ENCODE measurements at places on chromosomes 12 and 14.

GRCh38 chr12:93032758-93033157, 103.7 kb upstream of the EEA1 start:
- DNase-seq: no peak

- no peak for DNase-seq
These were observed 5.8 kb downstream of the PPP1R12A start for GRCh38 chr12:79929065-79929464.

GRCh38 chr12:132106921-132107320, 37.2 kb downstream of the DDX51 start:
- no peak for DNase-seq

- DNase-seq: peak; percentile 80
These were observed 19.0 kb downstream of the SSH1 start for GRCh38 chr12:108838194-108839017.

DNA sequence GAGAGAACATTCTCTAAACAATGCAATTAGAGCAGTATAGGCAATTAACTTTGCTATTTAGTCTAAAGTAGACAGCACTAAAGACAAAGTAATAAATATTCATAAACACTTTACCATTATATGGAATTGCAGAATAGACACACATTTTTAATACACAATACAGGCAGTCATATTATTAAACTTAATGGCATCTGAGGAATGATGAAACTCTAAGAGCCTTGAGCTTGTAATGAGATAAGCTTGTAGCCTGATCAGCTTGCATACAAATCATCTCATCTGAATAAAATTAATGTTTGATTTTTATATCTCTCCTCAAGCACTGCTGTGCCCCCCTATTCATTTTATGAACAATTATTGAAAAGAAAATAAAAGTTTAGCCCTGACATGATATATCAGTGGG, 107.6 kb downstream of the MGAT4C start:
- no peak for DNase-seq

DNA sequence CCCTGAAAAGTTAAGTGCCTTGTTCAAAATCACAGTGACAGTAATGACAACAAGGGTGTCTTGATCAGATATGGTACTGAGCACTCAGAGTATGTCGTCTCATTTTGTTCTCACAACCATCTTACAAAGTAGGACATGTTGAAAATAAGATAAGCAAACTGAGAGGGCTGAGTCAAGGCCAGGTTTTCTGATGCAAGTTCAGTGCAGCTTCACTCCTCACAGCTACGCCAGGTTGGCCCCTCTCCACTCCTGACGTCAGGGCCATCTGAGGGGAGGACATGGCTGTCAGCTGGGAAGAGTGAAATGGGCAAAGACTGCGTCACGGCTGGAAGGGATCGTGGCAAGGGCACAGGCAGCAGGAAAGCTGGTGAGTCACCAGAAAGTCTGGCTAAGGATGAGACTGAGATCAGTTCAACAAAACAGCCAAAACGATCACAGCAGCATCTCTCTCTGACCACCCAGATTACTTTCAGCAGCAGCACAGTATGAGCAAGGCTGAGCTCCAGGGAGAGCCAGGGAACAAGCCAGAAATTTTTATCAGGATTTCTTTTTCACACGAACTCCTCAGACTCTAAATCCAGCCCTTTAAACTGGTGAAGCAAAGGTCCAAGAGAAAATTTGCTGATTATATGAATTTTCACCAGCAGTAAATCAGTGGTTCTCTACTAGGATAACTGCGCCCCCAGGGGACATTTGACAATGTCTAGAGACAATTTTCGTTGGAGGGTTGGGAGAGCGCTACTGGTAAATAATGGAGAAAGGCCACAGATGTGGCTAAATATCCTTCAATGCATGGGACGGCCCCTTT, 297.9 kb upstream of the AMIGO2 start:
- no peak for DNase-seq

GRCh38 chr12:26704684-26705460, 128.1 kb downstream of the ITPR2 start:
- no peak for DNase-seq

DNA sequence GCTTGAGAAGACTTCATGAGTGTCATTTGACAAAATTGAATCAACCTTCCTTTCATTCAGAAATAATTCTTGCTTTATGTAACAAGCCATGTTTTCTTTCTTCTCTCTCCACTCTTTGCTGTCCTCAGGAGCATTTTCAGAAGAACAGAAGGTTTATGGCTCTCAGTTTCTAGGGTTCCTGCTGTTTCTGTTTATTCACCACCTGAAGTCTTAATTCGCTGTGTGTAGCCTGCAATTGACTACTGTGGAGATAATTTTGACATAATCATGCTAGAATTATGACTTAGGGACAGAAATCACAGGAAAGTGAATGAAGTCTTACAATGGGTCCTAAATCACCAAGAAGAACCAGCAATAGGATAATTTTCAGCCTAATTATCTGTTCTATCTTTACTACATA, 7.2 kb upstream of the PLEKHG7 start:
- no peak for DNase-seq

- DNase-seq: no peak
These were observed 13.1 kb downstream of the CFAP54 start for GRCh38 chr12:96502477-96502876.

GRCh38 chr14:90330203-90331196, 1.2 kb downstream of the NRDE2 start:
- no peak for DNase-seq

DNA sequence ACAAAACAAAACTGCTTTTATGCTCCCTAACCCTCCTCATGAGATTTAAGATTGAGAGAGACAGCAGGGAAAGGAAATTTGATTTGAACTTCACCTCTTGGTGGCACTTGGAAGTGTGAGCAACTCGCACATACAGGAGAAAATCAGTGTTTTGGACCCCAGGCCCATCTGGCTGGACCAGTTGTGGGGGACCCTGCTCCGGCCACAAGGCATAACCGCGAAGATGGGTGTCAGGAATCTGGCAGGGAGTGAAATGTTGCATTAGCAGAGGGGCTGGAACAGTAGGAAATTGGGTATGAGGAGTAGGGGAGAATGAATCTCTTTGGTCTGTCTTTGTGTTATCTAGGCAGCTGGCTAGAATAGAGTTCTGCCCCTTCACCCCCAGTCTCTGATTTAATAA, 1.2 kb downstream of the CIROP start:
- no peak for DNase-seq

- no peak for DNase-seq
These were observed 21.1 kb downstream of the NUBPL start for GRCh38 chr14:31582286-31582691.

DNA sequence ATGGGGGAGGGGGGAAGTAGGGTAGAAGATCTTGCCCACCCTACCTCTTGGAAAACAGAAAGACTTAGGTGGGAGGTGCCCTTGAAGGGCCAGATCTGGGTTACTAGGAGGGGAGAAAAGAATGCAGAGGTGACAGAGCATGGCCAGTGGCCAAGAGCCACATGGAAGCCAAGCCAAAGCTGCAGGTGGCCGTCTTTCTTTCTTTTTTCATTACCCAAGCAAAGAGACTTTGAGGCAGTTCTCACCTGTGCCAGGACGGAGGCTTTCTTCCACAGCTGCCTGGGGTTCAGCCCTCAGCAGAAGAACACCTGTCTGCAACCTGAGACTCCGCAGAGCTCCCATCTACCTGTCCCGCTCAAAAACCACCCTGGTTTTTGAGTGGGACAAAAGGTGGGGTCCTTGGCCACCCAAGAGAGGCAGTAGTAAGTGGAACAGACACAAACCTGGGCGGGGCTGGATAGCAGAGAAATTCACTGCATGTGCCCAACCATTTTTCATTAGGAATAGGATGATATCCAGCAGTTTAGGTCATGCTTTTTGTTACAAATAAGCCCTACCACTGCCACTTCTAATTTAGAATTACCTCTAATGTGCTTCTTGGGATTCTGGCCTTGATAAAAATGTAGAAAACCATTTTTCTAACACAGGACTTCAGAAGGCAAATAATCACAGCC, 116.5 kb downstream of the DYRK2 start:
- no peak for DNase-seq

- no peak for DNase-seq
These were observed 585.5 kb downstream of the VRK1 start for GRCh38 chr14:97382616-97383226.

GRCh38 chr12:53431187-53431586, 7.5 kb downstream of the AMHR2 start:
- no peak for DNase-seq

- no peak for DNase-seq
These were observed 365 bp upstream of the ABHD4 start for GRCh38 chr14:22597771-22598098.

- no peak for DNase-seq
These were observed 31.7 kb upstream of the MMP19 start for GRCh38 chr12:55874443-55874842.

DNA sequence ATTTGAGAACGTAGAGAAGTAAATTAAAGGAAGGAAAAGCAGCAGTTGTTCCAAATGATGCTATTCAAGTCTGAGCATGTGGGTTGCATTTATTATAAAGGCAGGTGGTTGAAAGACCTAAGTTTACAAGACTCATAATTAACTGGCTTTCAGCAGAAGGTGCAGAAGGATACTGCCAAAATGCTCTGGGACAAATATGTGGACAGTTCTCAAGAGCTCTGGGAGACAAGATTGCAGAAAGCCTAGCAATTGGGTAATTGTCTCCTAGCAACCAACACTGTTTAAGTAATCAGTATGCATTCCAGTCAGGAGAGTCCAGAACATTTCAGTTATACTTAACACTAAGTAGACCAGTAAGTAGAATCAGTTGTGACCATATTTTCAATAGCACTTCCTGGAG, 131.5 kb downstream of the GPR135 start:
- DNase-seq: no peak

- no peak for DNase-seq
These were observed 241.6 kb downstream of the BCAT1 start for GRCh38 chr12:24707334-24707733.

DNA sequence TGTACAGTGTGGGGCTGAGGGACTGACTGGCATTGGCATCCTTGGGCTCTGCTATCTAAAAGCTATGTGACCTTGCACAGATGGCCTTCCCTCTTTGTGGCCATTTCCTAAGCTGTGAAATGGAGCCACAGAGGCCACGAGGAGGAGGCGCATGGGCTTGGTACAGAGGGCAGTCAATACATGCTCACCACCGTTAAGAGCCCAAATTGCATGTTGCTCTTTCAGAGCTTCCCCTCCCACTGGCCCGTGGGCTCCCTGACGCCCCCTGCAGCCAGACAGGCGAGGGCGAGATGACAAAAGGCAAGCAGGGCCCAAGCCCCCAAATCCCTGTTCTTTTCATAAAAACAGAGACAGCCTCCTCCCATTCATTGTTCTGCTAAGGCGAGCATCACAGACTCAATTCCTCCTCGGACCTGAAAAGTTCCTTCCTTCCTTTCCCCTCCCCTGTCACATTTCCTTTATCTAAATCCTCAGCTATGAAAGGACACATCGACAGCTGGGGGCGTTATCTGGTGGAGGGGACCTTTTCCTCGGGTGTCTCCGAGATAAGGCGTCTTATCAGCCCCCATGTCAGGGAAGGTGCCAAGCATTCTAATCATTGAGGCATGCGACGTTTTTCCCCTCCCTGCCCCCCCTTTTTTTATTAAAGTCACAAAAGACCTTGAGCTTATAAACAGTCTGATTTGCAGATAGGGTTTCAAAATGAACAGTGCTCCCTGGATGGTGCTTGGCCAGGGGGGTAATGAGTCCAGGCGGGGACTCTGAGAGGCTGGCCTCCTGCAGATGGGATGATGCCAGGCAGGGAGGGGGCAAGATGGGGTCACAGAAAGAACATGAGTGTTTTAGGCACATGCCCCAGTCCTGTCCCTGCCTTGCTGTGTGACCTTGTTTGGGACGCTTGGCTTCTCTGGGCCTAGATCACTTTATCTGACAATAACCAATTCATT, 26.4 kb downstream of the FAM222A start:
- no peak for DNase-seq

- DNase-seq: no peak
These were observed 122.0 kb upstream of the DHRS4 start for GRCh38 chr14:23831596-23831995.

DNA sequence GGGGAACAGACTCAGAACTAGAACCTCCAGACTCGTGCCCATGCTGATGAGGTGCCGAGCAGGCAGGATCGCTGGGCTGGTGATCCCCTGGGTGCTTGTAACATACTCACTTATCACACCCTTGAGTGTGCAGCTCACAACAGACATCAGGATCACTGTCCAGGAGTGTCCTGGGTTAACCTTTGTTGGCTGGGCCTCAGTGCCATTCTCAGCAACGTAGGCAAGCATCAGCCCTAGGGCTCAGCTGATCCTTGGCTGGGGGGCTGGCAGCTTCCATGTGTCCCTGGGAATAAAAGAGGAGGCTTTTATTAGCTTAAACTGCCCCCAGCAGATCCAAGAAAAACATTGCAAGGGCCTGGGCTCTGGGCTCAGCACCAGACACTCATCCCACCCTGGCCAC, 1.6 kb downstream of the TMEM229B start:
- no peak for DNase-seq

GRCh38 chr12:109197327-109197726, 80.9 kb downstream of the ACACB start:
- no peak for DNase-seq
